Lung microvascular endothelial cell (primary cell): ENCODE measurements at places on chromosomes 4 and X.

DNA sequence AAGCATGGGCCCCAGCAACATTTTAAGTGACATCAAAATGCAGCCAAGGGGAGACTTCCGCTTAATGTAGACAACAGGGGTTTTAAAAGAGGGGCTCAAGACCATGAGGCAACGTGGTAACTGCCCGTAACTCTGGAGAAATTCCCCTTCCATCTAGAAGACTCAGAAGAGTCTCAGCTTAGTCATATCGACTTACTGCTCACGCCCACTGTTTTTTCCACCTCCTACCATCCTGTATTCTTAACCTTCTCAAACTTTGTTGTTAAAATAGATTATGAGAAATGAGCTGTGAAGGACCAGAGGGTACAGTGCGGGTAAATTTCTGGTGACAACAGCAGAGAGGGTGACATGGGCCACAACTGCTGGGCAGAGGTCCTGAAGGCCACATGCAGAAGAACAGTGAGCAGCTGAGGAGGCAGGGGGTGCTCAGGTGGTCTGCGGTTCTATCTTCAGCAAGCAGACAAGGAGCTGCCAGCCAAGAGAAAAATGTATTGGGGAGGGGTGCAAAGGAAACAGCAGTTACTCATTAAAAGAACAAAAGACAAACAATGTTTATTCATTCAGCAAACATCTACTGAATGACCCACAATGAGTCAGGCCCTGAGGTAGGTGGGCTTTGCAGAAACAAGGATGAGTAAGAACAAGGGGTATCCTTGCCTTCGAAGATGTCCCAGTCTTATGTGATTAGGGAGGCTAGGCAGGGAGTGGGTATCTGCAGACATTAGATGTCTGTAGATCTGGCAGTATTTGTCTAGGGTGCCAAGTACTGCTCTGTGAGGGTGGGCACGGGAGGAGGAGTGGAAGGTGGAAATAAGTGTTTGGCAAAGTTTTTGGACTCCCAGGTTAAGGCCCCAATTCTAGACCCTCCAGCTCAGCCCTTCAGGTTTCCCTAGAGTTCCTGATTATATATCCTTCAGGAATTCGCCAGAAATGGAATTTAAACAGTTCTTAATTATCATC is 175.3 kb downstream of the TSPAN5 start:
- DNase-seq, result peak; percentile 70

- DNase-seq, result peak; percentile 26
Observed at GRCh38 chrX:133838761-133839676, 146.4 kb downstream of the GPC3 start.

DNA sequence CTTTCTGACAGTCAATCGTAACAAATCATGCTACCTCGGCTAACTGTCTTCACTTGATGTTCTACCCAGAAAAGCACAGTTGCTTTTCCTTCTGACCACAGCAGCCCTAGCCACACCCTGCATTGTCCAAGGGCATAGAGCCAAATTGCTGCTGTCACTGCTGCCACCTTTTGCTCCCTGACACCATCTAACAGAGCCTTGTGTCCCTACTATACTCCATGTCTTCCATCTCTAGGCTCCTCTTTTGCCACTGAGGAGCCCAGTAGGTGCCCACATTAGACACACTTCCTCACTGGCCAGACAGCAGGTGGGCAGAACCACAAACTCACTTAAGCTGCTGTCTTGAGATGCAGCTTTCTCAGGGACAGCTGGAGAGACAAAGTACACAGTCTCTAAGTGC is 91.4 kb downstream of the ANXA3 start:
- no peak for DNase-seq

DNA sequence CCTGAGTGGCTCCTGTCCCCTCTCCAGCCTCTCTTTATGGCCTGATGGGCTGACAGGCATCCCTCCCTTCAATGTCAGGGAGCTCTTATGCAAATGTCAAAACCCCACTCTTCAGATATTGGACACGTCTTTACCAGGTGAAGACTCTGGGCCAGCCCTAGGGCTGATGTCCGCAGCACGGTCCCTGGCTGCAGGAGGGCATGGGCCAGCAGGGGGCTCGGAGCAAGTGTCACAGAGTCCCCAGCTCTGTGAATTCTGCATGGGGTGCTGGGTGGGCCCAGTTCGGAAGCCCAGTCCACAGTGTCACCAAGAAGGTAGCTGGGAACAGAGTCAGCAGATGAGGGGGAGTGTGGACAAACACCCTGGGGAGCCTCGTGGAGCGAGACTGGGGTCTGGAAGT is 39.6 kb upstream of the PSAPL1 start:
- no peak for DNase-seq

GRCh38 chr4:10629394-10629793 is 55.2 kb downstream of the CLNK start:
- no peak for DNase-seq

DNA sequence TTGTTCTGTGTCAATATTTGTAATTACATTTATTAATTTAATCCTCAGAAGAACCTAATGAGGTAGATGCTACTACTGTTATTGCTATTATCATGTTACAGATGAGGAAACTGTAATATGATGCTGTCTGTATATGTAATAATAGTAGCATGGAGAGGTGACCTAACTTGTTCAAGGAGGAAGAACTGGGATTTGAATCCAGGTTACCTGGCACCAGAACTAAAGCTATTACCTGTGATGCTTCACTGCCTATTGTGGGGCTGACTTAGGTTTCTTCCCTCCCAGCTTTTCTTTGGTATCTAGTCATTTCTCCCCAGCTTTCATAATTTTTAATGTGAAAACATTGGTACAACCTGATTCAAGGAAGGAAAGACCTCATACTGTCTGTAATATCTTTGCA is 43.6 kb downstream of the RAPGEF2 start:
- DNase-seq, result no peak

DNA sequence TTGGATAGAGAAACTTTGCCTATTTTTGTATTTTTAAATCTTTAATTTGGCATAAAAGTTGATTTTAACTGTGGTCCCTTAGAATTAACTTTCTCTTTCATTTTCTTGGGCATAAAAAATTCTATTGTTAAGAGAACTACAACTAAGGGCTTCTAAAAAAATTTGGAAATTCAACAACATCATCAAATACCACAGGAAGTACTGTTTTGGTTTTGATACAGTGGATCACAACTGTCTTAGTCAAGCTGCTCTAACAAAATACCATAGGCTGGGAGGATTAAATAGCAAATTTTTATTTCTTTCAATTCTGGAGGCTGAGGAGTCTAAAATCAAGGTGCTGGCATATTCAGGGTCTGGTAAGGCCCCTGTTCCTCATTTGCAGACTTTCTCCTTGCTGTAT is 19.9 kb upstream of the NPFFR2 start:
- no peak for DNase-seq

DNA sequence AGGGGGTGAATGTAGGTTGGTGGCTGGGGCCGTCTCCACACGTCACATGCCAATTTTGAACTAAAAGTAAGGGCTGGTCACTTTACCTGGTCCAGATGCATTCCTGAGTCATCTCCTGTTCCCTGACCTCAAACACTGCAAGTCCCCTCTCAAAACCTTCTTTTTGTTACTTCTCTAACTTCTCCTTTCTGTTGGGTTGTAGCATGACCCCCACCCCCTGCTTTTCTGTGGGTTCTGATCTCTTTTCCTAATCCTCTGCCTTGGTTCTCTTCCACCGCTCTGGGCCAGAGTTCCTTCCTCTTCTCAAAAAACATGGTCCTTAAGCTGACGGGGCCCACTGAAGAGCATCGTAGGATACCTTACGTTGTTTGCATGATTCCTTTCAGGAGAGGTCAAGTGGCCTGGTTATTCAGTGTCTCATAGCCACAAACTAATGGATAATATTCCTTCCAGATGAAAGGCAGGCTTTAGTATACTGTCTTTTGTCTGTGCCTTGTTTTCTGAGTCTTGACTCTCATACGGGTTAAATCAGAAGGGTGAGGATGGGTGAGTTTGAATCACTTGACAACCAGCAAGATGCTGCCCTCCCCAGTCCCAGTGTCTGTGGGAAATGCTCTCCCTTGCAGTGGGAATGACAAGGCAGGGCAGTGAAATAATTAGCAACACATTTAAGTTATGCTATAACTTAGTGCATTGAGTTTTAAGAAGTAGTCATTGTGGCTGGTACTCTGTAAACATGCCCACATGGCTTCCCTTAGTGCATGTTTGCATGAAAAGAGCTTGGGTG is 15.1 kb downstream of the SMS start:
- DNase-seq, result no peak

DNA sequence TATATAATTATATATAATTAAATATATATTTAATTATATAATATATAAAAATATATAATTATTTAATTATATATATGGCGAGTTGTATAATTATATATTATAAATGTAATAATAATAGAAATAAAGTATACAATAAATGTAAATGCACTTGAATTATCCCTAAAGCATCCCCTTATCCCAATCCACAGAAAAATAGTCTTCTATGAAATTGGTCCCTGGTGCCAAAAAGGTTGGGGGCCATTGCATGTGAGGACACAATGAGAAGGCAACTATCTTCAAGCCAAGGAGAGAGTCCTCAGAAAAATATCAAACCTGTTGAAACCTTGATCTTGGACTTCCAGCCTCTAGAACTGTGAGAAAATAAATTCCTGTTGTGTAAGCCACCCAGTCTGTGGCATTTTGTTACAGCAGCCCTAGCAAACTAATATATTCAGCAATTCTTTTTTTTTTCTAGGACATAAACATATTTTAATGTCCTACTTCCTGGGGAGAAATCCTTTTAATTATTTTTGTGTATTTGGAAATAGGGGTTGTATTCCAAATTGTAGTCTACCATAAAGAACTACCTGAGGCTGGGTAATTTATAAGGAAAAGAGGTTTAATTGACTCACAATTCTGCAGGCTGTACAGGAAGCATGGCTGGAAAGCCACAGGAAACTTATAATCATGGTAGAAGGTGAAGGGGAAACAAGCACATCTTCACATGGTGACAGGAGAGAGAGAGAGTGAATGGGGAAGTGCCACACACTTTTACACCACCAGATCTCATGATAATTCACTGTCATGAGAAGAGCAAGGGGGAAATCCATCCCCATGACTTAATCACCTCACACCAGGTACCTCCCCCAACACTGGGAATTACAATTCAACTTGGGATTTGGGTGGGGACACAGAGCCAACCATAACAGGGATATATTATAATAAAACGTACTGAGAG is 22.9 kb upstream of the CXCL2 start:
- DNase-seq, result peak; percentile 33

DNA sequence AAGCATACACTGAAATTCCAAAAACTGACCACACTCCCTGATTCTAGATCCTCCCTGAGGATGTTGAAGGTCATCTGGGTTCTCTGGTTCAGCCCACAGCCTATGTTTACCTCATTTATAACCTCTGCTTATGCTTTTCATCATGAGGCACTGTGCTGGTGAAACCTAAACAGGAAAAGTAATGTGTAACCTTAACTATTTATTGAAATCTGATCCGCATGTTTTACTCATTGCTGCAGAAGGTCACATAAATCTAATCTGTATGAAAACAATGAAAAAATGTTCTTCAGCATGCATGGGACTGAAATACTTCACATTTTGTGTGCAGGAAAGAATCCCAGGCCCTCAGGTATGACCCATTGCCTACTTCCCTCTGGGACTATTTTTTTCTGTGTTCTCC is 30.3 kb downstream of the UCHL1 start:
- DNase-seq, result peak; percentile 28

DNA sequence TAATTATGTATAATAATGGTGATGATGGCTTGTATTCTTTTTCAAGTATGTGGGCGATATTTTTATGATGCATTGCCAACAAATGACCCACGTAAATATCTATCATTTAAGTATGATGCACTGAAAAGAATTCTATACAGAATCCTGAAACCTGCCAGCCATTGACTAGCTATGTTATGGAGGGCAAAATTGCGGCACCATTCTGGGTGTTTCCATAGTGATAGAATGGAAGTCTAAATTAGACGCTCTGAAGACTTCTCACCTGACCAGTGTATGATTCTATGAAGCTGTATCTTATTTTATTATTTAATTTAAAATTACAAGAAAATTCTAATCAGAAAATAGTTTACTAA is 677 bp upstream of the CENPC start:
- DNase-seq, result no peak

- no peak for DNase-seq
Observed at GRCh38 chr4:21117541-21118180, 417.4 kb downstream of the PACRGL start.

- no peak for DNase-seq
Observed at GRCh38 chr4:48623182-48623780, 133.2 kb downstream of the ZAR1 start.

DNA sequence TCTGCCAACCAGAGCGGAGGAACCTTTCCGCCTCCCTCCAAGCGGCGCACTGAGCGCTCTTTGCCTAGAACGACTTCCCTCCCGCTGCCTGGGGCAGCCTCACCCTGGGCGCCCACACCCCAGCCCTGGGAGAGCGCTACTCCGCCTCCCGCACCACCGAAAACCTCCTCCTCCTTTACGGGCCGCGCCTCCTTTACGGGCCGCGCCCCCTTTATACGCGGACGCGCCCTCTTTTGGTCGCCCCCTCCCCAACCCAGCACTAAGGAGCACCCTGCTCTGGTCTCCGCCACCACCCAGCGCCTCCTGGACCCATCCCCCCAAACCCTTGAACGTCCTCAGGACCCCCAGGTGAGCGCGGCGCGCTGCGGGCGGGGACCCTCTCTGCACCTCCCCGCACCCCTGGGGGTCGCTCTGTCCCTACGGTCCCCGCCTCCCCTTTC is 586 bp upstream of the NSG1 start:
- DNase-seq, result no peak

GRCh38 chrX:49139713-49140112 is 16.2 kb upstream of the GPKOW start:
- no peak for DNase-seq

DNA sequence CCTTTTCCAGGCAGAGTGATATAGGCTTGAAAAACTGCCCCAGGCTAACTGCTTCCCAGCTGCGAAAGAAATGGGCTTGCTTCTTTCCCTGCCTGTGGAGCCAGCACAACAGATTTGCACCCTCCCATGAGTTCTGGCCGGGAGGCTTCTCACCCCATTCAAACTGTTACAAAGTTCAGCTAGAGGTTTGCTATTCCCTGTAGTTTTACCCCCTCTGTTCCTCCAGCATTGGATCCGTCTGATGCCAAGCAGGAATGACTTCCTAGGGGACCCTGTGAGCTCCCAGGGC is 87.6 kb upstream of the NDST4 start:
- no peak for DNase-seq

GRCh38 chr4:186624951-186625350 is 69.6 kb upstream of the MTNR1A start:
- DNase-seq, result no peak

- DNase-seq, result no peak
Observed at GRCh38 chr4:95265814-95266740, 282.7 kb downstream of the UNC5C start.
